ENCODE measurements at places on chromosomes 3 and 15. TPM values are rescaled to one million over a fixed set of nuclear protein-coding genes. Genes with fewer than 3 reads are reported as not detected.

DNA sequence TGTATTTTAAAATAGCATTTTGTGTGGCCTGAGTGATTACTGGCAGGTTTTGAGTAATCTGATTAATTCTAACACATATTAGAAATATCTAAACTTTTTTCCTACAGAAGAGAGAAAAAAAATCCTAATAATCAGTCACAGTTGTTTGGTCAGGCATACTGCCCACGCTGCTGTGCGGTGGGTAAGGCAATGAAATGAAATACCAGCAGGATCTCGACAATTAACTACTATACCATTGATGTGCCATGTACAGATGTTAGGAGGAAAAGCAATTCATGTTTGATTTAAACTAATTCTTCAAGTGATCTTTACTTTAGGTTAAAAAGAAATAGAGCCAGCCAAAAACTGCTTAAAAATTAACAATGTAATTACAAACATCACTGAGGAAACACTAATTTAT is 5.2 kb downstream of the GRAMD2A start:
- DNase-seq, result no peak

- DNase-seq, result no peak
Observed at GRCh38 chr3:74273555-74274402, 340.7 kb downstream of the CNTN3 start.

DNA sequence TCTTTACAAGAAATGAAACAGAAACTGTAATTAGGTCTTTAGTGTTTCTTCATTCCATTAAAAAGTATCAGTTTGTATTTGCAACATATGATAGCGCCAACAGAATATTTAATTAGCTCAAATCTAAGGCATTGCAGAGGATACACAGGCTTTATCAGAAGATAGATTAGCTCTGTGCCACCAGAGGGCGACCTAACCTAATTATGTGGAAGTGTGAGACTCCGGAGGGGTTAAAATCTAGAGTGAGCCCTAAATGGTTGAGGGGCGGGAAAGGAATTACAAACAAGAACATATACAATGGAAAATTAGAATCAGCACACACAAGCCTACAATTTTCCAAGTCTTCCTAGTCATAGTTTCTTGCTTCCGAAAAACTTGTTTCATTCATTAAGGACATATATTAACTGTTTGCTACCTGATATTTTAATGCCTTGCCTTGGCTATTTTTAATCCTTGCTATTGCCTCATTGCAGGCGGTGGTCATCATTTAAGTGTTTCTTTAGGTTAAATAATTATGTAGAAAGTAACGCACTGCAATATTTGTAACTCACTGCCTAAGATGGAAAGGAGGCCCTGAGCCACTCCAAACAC is 18.0 kb upstream of the RYR3 start:
- DNase-seq, result peak; percentile 53

Gene SLC24A5
- not detected for total RNA-seq

DNA sequence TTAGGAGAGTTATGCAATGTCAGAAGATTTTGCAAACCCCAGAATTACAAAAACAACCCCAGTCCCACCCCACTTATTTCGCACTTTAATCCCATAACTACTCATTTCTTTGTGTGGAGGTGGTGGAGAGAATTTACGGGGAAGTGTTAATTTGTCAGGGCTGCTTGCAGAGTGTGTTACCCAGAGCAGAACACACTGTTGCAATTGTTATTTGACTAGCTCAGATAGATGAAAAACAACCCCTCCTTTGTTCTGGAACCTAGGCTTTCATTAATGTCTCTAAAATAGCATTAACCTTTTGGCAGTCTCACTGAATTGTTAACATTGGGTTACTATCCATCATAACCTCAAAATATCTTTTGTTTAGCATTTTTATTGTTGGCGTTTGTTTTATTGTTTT is 55.8 kb upstream of the MINAR1 start:
- DNase-seq, result no peak

DNA sequence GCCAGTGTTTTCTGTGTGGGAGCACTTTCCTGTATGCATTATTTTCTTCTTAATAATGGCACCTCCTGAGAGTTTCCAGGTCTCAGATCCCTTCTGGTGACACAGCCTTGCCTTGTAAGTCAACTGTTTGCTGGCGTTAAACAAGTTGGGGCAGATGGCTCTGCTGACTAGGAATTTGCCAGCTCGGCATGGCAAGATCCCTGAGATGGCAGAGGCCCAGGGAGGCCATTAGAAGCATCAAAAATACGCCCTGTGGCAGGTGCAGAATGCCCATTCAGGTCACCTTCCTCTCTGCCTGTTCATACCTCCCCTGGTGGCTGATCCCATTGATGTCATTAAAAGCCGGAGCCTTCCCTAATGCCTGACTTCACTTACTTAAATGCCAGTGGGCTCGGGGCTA is 320.9 kb upstream of the CTDSPL start:
- no peak for DNase-seq

- DNase-seq, result peak; percentile 32
Observed at GRCh38 chr3:187230011-187230410, 32.7 kb downstream of the RTP1 start.

GRCh38 chr3:134804508-134805480 is 9.7 kb downstream of the EPHB1 start:
- no peak for DNase-seq

- DNase-seq, result no peak
Observed at GRCh38 chr3:127608362-127608718, 10.1 kb downstream of the MCM2 start.

GRCh38 chr3:146191051-146191450 is 30.1 kb upstream of the PLOD2 start:
- no peak for DNase-seq

GRCh38 chr15:69881766-69882165 is 216.0 kb downstream of the TLE3 start:
- DNase-seq, result no peak

- no peak for DNase-seq
Observed at GRCh38 chr3:23945663-23945912, 502 bp downstream of the NR1D2 start.

GRCh38 chr15:36898536-36899126 is 201.7 kb downstream of the MEIS2 start:
- no peak for DNase-seq

Gene UBA7
- total RNA-seq, result 18.6 TPM

DNA sequence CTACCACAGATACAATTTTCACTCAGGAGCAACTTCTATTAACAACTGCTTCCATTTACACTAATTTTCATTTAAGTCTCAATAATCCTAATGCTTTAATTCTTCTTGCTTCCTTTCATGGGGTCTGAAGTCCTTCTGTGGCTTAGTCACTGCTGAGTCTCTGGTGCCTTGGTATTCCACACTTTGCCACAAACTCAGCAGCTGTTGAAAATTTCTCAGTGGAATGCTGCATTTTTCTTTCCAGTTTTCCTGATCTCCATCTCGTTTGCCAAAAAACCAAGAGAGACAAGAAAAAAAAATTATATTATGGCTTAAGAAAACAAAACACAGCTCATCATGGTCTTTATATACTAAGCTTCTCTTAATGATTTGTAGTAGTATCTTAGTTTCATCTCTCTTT is 269.2 kb upstream of the AZI2 start:
- DNase-seq, result no peak

DNA sequence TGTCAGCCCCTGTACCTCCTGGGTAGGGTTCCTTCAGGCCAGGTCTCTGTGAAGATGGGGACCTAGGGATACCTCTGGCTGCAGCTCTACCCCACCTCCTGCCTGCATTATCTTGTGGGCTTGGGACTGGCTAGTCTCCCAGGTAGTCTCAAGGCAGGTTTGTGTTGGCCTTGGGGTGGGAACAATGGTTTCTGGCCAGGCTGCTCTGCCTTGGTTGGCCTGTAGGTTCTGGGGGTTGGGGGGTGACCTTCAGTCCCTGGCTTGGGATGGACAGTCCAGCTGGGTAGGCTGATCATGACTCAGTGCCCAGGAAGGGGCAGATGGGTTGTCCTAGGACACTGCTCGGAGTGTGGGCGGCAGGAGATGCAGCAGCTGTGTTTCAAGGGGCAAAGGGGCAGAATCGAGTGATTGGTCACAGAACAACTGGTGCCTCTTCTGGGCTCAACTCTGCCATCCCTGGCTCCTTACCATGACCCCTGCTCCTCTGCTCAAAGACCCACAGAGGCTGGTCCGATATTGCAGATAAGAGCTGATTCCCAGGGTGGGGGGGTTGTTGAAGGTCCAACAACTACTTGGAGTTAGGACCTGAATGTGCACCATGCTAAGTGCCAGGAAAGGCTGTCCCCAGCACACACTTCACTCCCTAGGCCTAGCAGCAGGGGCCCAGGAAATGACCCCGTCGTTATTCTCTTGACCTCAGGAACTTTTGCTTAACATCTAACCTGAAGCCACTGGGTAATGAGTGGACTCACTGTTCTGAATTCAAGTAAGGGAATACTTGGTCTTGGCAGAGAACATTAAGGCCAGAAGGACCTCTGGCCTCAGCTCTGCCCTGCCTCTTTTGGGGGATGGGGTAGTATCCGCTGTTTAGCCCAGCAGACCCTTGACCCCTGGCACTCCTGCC is 18.1 kb upstream of the BSN start:
- peak; percentile 4 for DNase-seq

Gene ANKRD34C
- not detected for total RNA-seq

- no peak for DNase-seq
Observed at GRCh38 chr3:122660297-122660974, 20.2 kb upstream of the PARP14 start.

GRCh38 chr15:67358812-67359211 is 104.2 kb downstream of the IQCH start:
- no peak for DNase-seq

Gene DNASE1L3
- total RNA-seq, result not detected

Gene CFAP20DC
- 1.6 TPM for total RNA-seq
